ENCODE measurements at places on chromosomes 16 and 17.
A peak's percentile ranks its signal among the peaks of the same experiment; 100 is the strongest.

DNA sequence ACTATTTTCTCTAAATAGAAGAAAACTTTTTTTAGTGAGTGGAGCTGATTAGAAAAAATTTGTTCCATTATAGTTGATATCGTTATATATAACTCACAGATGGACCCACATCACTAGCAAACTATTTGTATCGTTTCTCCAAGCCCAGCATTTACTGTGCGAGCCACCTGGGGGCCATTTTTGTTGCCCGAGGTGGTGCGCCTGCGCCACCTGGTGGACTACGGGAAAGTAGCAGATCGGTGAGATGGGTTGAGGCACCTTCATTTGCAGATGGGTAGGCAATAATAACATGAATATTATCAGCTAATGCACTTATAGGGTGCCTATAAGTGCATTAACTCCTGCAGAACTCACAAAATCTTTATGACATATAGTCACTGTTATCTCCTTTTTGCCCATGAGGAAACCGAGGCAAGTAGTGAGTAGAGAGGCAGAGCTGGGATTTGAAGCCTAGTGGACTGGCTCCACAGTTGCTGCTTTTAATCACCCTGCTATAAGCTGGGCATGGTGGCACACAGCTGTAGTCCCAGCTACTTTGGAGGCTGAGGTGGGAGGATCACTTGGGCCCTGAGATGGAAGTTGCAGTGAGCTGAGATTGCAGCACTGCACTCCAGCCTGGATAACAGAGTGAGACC is 23.2 kb upstream of the NTN1 start:
- no peak overlapping the region for H3K4me3 ChIP-seq
- H3K27me3 ChIP-seq = peaks cover 4% of the 10 kb centered on the region
- no peak for ATAC-seq
- no peaks in the 10 kb centered on the region for H3K36me3 ChIP-seq
- no peaks in the 10 kb centered on the region for H3K4me1 ChIP-seq
- no peak overlapping the region for H3K27ac ChIP-seq

- H3K4me3 ChIP-seq = no peak overlapping the region
- no peak overlapping the region for H3K27ac ChIP-seq
- H3K4me1 ChIP-seq = no peaks in the 10 kb centered on the region
- no peaks in the 10 kb centered on the region for H3K36me3 ChIP-seq
- no peak for ATAC-seq
Measured at GRCh38 chr16:8063159-8063558, 527.2 kb downstream of the TMEM114 start.

DNA sequence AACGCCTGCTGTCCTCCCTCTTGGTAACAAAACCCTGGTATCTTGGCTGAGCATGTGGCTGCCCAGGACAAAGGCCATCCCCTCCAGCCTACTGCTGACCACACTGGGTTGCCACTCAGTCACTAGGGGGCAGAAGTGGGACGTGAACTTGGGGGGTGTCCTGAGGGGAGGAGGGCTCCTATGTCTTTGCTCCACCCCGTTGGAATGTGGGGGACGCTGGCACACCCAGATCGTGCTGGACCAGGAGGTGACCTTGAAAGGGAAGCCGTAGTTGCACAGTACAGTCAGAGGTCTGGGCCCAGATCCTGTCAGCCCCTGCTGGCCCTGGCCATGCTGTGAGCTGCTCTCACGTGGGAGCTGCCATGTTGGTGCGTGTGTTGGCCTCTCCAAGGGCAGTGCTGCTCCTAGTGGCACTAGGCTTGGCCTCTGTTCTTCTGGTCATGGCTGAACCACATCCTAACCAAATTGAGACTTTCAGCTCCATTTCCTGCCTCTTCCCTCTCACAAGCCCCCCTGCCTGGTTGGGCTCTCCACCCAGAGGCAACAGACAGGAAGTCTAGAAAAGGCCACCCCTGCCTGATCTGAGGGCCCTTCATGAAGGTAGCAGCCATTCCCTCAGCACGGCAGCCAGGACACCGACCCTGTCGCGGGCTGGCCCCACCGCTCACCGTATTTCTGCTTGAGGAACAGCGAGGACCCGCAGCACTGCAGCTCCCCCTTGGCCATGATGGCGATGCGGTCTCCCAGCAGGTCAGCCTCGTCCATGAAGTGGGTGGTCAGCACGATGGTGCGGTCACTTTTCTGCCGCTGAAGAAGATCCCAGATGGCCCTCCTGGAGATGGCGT is 29.0 kb upstream of the RNPS1 start:
- no peaks in the 10 kb centered on the region for H3K36me3 ChIP-seq
- no peak overlapping the region for H3K4me3 ChIP-seq
- no peaks in the 10 kb centered on the region for H3K27me3 ChIP-seq
- no peaks in the 10 kb centered on the region for H3K4me1 ChIP-seq

GRCh38 chr16:15855704-15856003 is 1.2 kb downstream of the MYH11 start:
- peak overlapping the region; percentile 70 for H3K4me3 ChIP-seq
- H3K27me3 ChIP-seq = peaks cover 8% of the 10 kb centered on the region
- H3K27ac ChIP-seq = peak overlapping the region; percentile 95
- H3K36me3 ChIP-seq = no peaks in the 10 kb centered on the region

DNA sequence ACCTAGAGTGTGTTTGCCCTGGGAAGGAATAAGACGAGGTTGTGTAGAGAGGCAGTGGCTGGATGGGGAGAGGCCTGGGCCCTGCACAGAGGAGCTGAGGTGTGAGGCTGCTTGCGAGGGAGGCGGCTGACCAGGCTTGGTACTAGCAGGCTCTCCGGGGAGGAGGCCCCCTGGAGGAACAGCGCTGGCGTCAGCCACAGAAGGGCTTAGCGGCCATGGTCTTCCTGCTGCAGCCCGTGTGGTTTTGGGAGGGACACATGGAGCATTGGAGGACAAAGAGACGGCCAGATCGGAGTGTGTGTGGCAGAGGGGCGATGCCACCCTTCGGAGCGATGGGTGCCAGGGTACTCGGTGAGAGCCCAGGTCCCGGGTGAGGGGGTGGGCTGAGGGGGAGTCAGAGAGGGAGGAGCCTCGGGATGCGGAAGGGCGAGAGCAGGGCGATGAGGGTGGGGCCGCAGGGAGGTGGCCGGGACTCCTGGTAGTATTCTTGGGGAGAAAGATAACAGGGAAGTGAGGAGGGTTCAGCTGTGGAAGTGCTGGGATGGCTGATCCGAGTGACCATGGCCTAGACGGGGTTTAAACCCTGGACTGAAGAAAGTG is 8.3 kb downstream of the BANP start:
- H3K36me3 ChIP-seq = peaks cover 27% of the 10 kb centered on the region
- H3K27me3 ChIP-seq = no peaks in the 10 kb centered on the region
- no peak overlapping the region for H3K4me3 ChIP-seq
- no peak overlapping the region for H3K27ac ChIP-seq
- peaks cover 5% of the 10 kb centered on the region for H3K4me1 ChIP-seq

Data from gastroesophageal sphincter (tissue), 4 donors.